ENCODE measurements at places on chromosomes 2 and 18.

DNA sequence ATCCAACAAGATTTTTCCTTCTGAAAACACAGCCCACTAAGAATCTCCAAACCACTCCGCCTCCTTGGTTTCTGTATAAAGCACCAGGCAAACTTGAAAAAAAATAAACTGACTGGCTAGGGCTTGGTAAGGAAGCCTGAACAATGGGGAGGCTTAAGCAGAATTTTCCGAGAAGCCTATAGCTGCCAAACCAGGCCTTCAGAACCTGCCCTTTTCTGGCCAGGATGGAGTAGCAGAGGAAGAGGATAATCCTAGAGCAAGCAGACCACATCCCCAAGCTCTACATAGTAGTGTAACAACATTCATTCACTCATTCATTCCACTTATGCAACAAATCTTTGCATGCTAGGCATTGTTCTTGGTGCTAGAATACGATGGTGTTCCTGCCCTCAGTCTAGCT is 529.6 kb upstream of the ZEB2 start:
- DNase-seq: no peak

DNA sequence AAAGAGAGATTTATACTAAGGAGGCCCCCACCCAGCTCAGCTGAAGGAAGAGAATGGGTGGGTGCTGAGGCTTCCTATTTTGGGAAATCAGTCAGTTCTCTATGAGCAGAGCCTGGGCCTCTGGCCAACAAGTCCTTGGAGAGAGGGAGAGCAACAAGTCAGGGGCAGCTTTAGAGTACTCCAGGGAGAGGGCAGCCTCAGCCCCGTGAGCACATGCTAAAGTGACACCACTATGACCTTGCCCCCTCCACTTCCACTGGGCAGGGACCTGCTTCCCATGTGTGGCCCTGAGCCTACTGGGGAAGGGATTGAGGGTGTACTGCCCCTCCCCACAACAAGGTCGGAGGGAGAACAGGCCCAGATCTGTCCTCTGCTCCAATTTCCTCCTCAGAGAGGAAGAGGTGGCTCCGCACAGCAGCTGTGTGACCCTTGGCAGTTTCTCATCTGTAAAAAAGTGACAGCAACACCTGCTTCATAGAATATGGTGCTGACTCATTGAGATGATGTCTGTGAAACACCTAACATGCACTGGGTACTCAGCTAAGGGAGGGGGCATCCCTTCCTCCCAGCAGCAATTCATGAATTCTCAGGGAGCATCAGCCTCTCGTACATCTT is 72.9 kb downstream of the CLHC1 start:
- DNase-seq: no peak

DNA sequence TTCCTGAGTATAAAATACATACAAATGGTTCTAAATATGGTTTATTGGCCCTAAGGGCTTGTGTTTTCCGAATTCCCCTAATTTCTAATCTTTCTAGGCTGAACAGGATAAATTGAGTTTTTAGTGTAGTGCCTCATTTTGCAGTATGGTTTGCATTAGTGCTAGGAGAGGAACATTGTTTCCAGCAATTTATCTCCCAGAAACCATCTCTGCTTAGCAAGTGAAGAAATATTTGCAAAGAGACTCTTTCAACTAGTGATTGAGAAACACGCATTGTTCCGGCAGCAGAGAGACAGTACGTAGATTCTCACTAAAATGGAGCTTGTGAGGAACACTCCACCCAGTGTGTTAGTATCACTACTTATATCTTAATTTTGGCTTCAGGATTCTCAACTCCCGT is 177.8 kb upstream of the EPAS1 start:
- DNase-seq: no peak

- no peak for DNase-seq
These were observed 9.0 kb downstream of the HPCAL1 start for GRCh38 chr2:10311736-10312135.

- no peak for DNase-seq
These were observed 199.8 kb downstream of the PLCL1 start for GRCh38 chr2:198004173-198004572.

DNA sequence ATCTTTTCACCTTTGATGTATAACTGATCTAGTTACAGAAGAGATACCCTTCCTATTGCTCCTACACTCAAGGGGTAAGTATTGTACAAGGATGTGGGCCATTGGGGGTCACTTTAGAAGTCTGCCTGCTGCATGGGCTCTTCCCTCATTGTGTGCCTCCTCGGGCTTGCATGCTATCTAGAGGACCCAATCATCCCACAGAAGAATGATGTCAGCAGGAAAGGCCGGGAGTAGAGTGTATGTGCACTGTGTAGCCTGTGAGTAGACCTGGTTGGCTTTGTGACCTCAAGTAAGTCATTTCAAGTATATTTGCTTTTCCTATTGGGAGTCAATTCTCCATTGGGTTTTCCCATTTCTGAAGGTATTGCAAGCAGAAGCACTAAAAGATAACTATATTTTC is 129.5 kb upstream of the TRIB2 start:
- DNase-seq: no peak

- no peak for DNase-seq
These were observed 29.6 kb upstream of the CABLES1 start for GRCh38 chr18:23105581-23106219.

GRCh38 chr2:142075826-142076225 is 55.0 kb downstream of the LRP1B start:
- no peak for DNase-seq

DNA sequence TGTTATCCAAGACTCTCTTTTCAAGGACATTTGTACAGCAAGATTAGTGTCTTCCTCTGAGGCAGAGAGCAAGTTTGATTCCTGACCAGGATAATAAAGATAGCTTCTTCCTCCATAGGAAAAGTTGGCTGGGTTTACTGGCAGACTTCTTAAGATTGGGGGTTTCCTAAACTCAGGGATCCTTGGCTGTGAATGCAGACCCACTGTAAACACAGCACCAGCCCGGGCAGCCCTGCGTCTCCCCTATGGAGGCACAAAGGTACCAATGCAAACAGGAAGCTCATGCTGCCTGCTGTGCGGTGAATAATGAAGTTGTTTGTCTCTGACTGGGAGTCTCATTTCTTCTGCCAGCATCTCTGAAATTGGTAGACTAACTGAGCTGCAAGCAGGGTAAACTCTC is 96.2 kb upstream of the ARHGAP28 start:
- no peak for DNase-seq

GRCh38 chr2:19949071-19949470 is 40.8 kb downstream of the WDR35 start:
- no peak for DNase-seq

DNA sequence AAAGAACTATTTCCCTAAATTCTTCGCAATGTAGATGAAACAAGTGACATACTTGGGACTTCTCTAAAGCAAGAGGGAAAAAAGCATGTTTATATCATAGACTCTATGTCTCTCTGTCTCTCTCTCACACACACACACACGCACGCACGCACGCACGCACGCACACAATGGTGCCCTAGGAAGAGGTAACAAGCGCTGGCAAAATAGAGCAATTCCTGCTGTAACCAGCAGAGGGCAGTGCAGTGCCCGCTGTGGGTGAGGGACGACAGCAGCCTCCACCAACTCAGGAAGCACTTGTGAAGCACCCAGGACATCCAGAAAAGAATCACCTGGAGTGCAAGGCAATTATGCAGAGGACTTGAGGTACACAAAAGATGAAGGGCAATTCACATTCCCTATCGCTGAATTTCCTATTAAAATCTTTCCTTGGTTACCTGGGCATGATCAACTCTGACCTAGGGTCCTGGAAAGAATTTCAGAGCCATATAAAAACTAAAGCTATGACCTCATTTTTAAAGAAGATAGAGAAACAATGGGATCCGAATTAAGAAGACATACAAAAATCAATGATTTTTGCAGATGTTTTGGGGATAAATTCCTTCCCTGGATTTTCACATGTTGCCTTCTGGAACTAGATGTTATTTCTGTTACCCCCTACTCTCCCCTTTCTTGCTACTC is 166.4 kb downstream of the PDE11A start:
- peak; percentile 44 for DNase-seq

- DNase-seq: no peak
These were observed 59.1 kb downstream of the ZEB2 start for GRCh38 chr2:144460727-144461307.

DNA sequence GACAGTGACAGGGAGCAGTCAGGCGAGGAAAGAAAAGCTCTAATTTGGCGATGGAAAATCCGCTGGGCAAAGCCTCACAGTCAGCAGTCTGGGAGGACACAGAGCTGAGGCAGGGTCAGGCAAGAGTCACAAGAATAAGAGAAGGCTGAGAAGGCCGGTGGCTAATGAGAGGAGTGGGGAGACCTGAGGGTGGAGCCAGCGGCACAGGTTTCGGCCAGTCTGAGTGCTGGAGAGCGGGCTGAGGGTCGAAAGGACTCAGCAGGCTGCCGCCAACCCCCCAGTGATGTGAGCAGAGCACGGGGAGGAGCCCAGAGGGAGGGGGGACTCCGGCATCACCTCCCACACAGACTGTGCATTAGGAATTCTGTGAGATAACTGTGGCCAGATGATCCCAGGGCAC is 500.6 kb upstream of the MYT1L start:
- no peak for DNase-seq

DNA sequence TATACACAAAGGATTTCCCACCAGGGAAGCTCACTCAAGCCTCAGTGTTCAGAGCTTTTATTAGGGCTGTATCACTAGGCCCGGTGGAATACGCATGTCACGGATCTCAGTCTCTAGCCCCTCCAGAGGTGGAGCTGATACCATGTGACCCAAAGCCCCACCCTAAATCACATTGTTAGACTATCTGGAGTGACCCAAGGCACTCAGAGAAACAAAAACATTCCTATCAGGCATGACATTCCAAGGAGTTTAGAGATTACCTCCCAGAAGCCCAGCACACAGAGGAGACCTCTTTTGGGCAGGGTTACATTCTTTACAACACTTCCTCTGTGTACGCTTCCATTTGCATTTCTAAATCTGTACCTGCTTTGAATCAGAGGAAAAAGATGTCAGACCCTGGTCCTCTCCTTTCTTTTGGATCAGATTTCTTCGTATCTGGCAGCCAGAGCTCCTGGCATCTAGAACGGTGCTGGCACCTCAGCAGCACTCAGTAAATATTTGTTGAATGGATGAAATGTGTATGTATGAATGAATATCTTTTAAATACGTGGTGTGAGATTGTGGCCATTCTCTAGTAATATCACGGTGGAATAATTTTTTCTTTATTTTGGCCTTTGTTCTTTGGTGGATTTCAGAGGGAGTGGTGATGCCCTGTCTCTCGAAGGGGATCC is 37.7 kb upstream of the SMAD2 start:
- no peak for DNase-seq

GRCh38 chr2:53886406-53887280 is 26.9 kb upstream of the GPR75 start:
- no peak for DNase-seq

DNA sequence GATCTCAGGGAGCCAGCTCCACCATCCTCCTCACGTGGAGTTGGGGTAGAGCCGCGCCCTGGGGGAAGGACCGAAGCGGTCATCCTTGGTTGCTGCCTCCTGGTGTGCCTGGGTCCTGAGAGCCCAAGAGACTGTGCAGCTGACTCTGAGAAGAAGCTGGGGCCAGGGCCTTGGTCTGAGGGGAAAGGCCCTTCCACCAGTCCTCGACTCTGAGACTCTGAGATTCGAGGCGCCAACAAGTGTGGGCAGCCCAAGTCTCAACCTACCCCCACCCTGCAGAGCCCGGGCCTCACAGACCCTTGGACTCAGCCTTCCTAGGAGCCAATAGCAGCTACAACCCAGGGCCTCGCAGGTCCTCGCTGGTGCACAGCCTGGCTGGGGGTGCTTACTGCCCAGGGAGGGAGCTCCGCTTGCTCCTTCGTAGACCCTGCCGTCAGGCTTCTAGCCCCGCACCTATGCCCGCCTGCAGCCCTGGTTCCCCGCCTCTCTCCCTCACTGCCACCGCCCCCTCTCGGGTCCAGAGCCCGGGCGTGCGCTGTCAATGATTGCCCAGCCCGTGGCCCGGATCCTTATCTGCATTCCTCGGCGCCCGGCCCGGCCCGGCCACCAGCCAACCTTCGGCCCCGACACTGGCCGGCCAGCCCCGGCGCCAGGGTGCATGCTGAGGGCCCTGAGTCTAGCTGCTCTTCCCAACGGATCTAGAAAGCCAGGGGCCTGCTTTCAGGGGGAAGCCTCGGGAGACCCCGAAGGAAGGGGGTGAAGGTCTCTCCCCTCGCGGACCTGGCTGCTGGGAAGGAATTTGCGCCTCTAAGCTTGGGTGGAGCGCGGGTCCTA is 2.0 kb downstream of the IHH start:
- no peak for DNase-seq
